ENCODE measurements at places on chromosomes 3 and 15. TPM values are rescaled to one million over a fixed set of nuclear protein-coding genes. Genes with fewer than 3 reads are reported as not detected.

Gene CAV3
- total RNA-seq, result not detected

Gene CYP11A1
- total RNA-seq, result 0.84 TPM

Gene GREM1
- 26.1 TPM for total RNA-seq

Gene INKA1
- 2.5 TPM for total RNA-seq

Gene ARGFX
- total RNA-seq, result not detected

Gene VWA5B2
- total RNA-seq, result not detected

Gene GOLGA6B
- total RNA-seq, result not detected

Gene C3orf80
- total RNA-seq, result not detected

Gene GDPGP1
- 4.2 TPM for total RNA-seq

Gene PPP4R2
- total RNA-seq, result 18.7 TPM

Gene HDC
- total RNA-seq, result not detected

Gene HEG1
- 40.9 TPM for total RNA-seq

Gene CIDEC
- 0.15 TPM for total RNA-seq

Gene TMCC1
- total RNA-seq, result 3.4 TPM

Gene UPK1B
- total RNA-seq, result not detected

Gene LRTM1
- total RNA-seq, result not detected

Gene MASP1
- 1.8 TPM for total RNA-seq

Gene MNS1
- total RNA-seq, result 3.4 TPM

Gene MUC20
- 0.15 TPM for total RNA-seq

Gene NDN
- 93.0 TPM for total RNA-seq

Gene TMOD3
- 23.7 TPM for total RNA-seq

Gene SLC22A13
- total RNA-seq, result not detected

Gene CHRD
- total RNA-seq, result 0.30 TPM

Gene SH3GL3
- not detected for total RNA-seq

Gene GABRR3
- not detected for total RNA-seq

Gene CLASP2
- total RNA-seq, result 21.7 TPM

Gene FAN1
- total RNA-seq, result 10.9 TPM

Gene CLRN1
- not detected for total RNA-seq
